Lung microvascular endothelial cell (primary cell): ENCODE measurements at places on chromosomes 6 and 20. TPM values are rescaled to one million over a fixed set of nuclear protein-coding genes. Genes with fewer than 3 reads are reported as not detected.

Gene OR12D1
- not detected in 2 replicates for total RNA-seq

Gene TFAP2A
- not detected in 2 replicates for total RNA-seq

Gene GOPC
- total RNA-seq = 22.0 and 34.1 TPM in 2 replicates

Gene C6orf141
- 21.6 and 61.3 TPM in 2 replicates for total RNA-seq

Gene PTCRA
- total RNA-seq = not detected in 2 replicates

Gene FAM209B
- total RNA-seq = not detected in 2 replicates

Gene SERINC3
- total RNA-seq = 87.0 and 130 TPM in 2 replicates

Gene DAAM2
- 0.20 and 0.22 TPM in 2 replicates for total RNA-seq

Gene SLC32A1
- total RNA-seq = not detected in 2 replicates

Gene SGK2
- total RNA-seq = not detected in 2 replicates

- DNase-seq = no peak
Observed at GRCh38 chr20:62132421-62132820, 10.1 kb downstream of the LSM14B start.

DNA sequence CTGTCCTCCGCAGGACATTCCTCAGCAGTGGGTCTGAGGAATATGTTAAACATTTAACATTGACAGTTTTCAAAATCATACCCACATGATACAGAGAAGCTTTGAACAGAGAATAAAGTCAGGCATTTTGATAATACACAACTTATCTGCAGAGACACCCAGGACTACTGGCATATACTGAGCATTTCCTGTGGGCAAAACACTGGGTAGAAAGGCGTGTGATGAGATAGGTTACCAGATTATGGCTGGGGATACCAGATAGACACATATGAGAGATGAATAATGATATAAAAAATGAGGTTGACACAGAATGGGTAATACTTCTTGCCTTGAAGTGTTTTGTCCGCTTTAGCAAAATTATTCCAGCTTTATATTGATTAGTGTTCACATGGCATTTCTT lies 31.4 kb upstream of the TRIM26 start:
- DNase-seq = no peak

GRCh38 chr6:19833947-19834346 lies 3.2 kb upstream of the ID4 start:
- no peak for DNase-seq

- DNase-seq = no peak
Observed at GRCh38 chr6:56434606-56435005, 187.2 kb upstream of the COL21A1 start.

- no peak for DNase-seq
Observed at GRCh38 chr6:170243791-170244291, 47.0 kb downstream of the DLL1 start.

- DNase-seq = peak; percentile 76
Observed at GRCh38 chr6:113050010-113050858, 703.1 kb downstream of the RFPL4B start.

GRCh38 chr20:51121272-51121671 lies 98.4 kb upstream of the KCNG1 start:
- DNase-seq = no peak

GRCh38 chr20:33835615-33836172 lies 24.5 kb downstream of the CHMP4B start:
- no peak for DNase-seq

GRCh38 chr6:53301801-53302537 lies 46.8 kb downstream of the ELOVL5 start:
- peak; percentile 60 for DNase-seq

GRCh38 chr6:73364121-73364520 lies 1.7 kb downstream of the KHDC3L start:
- no peak for DNase-seq
